ENCODE measurements at places on chromosomes 1 and 21.

- no peak for DNase-seq
These were observed 209.3 kb downstream of the PLA2G4A start for GRCh38 chr1:187037973-187038553.

- no peak for DNase-seq
These were observed 444.2 kb downstream of the SETD4 start for GRCh38 chr21:35616090-35616489.

GRCh38 chr1:230306169-230306568 lies 120.0 kb downstream of the PGBD5 start:
- DNase-seq: no peak

- no peak for DNase-seq
These were observed 30.7 kb upstream of the RRP15 start for GRCh38 chr1:218254296-218254946.

DNA sequence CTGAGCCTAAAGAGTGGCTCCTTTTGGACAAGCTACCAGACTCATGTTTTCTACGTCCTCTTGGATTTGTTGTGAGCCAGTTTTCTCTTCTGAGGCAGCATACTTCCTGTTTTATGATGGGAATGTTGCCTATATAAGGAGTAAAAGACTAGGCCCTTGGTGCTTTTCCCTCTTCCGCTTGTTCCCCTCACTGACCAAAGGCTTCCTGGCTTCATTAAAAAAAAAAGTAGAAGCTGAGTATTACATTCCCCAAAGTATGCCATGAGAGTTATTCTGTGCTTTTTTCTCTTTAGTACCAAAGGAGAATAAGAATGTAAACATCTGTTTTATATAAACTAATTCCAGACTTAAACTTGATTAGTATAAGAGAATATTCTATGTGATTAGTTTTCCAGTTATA lies 6.5 kb upstream of the HMCN1 start:
- no peak for DNase-seq

DNA sequence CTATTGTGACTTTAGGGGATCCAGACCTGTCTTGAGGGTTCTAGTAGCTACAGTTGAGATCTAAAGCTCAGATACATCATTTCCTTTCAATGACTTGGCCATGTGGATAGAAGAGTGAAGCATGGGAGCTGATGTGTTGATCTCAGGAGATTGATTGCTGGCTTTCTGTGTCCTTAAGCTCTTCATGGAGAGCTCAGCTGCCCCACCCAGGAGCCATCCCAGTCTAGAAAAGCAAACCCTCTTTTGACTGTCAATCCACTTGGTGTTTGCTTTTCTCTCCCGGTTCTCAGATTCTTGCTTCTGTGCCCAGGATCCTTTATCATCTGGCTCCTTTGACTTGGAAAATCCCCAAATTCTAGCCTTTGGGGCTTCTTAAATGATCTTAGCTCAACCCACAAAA lies 87.2 kb downstream of the ATP1A1 start:
- no peak for DNase-seq

- DNase-seq: no peak
These were observed 34.8 kb downstream of the ANKRD13C start for GRCh38 chr1:70319750-70320149.

- DNase-seq: peak; percentile 12
These were observed at the start of gene MCOLN3 for GRCh38 chr1:85048296-85049064. Gene MCOLN3, minus strand, starts transcription at chr1:85048500. Its CDS starts 3,140 bp downstream, at chr1:85045360.

GRCh38 chr1:15616373-15617172 lies 685 bp upstream of the DDI2 start:
- DNase-seq: no peak

GRCh38 chr1:168513656-168514404 lies 30.0 kb downstream of the XCL2 start:
- DNase-seq: no peak

GRCh38 chr1:233368789-233369130 lies 41.2 kb downstream of the MAP3K21 start:
- no peak for DNase-seq

- DNase-seq: no peak
These were observed 616.9 kb downstream of the AJAP1 start for GRCh38 chr1:5271264-5271663.

GRCh38 chr1:10117865-10118264 lies 85.1 kb downstream of the UBE4B start:
- DNase-seq: no peak

GRCh38 chr1:29969576-29969975 lies 733.3 kb downstream of the PTPRU start:
- no peak for DNase-seq

DNA sequence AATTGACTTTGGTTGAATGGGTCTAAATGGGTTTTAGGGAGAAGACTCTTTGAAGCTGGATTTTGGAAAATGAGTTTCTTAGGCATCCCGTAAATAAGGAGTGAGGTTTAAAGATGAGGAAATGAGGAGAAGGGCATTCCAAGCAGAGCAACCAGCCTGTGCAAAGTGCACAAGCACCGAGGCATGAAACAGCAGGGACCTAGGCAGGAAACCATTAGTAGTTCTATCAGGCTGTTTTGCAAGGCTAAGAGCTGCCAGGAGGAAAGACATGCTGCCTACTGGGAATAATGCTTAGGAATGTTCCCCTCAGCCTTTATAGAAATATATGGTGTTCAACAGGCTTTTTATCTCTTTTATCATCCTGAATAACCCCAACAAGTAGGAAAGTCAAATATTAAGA lies 153.1 kb upstream of the FGGY start:
- DNase-seq: no peak

- no peak for DNase-seq
These were observed 211.7 kb downstream of the GRIK3 start for GRCh38 chr1:36822648-36823047.

DNA sequence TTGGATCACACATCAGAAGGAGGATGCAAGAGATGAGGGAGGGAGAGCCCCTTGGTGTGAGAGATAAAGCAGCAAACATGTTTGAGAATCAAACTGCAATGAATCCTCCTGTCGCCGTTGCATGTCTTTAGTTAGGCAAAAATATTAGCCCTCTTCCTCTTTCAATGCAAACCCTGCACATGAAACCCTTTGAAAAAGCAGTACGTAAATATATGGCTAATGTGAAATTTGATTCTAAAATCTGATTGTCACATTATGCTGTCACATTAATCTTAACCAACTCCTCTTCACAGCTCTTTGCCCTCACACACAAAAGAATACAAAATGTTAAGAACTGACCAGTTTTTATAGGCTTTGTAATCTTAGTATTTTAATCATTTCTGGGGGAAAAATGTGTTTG lies 63.4 kb downstream of the WDR64 start:
- DNase-seq: no peak

DNA sequence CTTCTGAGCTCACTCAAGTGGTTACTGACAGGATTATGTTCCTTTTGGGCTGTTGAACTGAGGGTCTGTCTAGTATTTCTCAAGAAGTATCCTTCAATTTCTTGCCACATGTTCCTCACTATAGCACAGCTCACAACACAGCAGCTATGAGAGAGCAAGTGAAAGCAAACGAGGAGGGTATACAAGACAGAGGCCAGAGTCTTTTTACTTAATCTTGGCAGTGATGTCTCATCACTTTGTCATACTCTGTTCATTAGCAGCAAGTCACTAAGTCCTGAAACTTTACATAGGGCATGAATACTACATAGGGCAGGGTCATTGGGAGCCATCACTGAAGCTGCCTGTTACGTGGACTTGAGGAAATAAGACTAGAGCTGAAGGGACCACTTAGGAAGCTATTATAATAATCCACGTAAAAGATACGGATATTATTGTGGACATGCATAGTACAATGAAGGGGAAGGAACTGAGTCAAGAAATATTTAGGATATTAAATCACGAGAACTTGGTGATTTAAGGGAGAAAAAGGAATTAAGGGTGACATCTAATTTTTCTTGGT lies 63.7 kb downstream of the SLC30A7 start:
- DNase-seq: no peak

- no peak for DNase-seq
These were observed 58.5 kb upstream of the MORC3 start for GRCh38 chr21:36261459-36261858.

DNA sequence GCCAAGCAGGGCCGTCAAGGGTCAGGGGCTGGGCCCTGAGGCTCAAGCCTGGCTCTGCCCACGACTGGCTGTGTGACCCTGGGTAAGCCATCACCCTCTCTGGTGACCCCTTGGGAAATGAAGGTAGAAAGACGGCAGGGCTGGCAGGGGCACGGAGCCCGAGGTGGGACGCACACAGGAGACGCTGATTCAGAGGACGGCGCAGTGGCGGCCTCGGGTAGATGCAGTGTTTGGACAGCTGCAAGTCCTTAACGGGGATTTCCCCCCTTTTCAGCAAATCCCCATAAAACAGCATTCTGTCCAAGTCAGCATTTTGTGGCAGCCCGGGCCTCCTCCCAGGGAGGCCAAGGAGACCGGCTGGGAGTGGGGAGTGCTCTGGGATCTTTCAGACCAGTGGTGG lies 16.7 kb downstream of the COL8A2 start:
- no peak for DNase-seq

DNA sequence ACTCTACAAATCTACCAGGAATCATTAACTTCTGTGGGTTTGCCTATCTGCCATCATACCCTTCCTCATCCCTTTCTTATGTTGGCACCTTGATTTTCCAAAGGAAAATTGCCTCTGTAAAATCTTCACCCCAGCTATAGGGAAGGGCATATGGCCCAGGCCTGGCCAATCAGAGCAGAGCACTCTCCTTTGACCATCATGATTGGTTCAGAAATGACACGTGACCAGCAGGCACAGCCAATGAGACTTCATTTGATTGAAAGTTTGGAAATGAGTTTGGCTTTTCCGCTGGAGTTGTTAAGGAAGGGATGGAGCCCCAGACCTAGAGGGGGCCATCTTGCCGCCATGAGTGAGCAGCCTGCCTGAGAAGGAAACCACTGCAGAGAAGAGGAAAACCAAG lies 35.1 kb upstream of the IFFO2 start:
- DNase-seq: no peak

DNA sequence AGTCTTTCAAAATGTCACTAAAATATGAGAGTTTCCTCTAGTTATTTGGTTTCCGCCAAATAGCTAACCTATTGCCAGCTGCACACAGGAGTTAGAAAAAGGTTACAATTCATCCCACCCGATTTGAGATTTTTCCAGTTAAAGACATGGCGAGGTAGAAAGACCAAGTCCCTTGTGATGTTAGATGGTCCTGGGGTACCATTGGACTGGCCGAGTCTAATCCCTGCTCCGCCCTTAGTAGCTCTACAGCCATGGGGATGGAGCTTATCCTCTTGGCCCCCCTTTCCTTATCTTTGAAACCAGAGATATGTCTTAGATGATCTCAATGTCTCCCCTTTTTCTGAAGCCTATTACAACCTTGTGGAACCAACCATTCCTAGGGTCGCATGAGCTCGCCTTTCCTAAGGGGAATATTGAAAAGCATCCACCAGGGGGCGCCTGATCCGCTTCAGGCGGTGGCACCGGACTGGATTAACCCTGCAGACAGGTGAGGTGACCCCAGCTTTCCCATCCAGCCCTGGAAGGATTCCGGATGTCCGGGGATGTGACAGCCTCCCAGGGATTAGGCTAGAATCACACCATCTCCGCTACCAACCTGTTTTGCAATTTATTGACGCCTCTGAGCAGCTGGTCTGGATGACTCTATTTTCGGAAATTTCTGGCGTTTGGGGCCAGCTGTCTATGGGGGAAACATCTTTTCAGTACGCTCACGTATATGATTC lies 68.3 kb upstream of the SIM2 start:
- DNase-seq: no peak

DNA sequence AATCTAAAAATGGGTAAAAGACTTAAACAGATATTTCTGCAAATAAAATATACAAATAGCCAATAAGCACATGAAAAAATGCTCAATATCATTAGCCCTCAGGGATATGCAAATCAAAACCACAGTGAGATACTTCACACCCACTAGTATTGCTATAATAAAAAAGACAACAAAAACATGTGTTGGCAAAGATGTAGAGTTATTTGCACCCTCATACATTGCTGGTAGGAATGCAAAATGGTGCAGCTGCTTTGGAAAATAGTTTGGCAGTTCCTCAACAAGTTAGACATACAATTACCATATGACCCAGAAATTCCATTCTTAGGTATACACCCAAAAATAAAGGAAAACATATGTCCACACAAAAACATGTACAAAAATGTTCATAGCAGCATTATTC lies 30.2 kb downstream of the ZZZ3 start:
- no peak for DNase-seq

DNA sequence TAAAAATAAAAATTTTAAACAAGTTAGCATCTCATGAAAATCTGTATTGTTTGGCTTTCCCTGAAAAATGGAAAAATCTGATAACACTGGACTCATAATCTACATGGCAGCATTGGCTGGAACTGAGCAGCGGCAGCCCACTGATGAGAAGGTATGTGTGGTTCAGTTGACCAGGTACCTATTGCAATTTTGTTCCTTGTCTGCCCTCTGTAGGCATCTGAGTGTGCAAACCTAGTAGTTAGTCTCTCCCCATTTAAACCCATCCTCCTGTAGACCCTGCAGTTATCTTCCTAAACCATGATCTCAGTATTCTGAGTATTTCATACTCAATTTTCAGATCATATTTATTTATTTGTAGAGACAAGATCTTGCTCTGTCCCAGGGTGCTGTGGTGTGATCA lies 59.4 kb upstream of the SERBP1 start:
- DNase-seq: no peak
